ENCODE measurements at places on chromosomes 3 and 15.

- DNase-seq: no peak
Observed at GRCh38 chr3:120791913-120792312, 49.4 kb downstream of the GTF2E1 start.

DNA sequence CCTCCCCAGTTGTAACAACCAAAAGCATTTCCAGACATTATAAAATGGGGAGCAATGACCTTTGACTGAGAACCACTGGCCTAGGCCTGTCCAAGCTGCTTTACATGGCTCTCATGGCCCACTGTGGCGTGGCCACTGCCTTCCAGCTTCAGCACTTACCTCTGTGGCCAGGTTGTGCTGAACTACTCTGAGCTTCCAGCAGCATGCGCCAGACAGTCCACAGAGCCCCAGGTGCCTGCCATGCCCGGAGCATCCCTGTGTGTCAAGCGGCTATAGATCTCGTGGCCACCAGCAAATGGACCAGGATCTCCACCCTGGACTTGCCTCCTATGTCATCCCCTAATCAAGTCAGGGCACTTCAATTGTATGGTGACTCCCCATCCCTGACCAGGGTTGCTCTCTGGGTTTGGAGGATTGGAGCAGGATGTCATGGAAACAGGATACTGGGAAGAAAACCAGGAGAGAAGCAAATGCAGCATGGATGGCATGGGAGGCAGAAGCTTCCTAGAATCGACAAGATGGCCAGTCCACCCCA, 199.7 kb downstream of the UACA start:
- no peak for DNase-seq

DNA sequence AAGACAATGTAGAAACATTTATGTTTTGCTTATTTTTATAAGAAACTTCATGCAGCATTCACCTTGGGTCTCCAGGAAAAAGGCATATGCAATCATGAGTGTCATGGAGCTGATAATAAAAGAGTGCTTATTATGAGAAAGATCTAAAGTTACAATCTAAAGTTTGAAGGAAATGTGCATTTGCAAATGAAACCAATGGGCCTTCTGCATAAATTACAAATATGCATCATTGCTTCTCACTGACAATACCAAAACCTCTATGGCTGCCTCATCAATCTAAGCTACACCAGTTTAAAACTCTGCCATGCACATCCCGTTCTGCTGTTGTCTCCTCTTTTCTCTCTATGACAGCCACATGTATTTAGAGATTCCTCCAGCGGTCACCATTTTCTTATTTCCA, 103.2 kb upstream of the ABI3BP start:
- no peak for DNase-seq

DNA sequence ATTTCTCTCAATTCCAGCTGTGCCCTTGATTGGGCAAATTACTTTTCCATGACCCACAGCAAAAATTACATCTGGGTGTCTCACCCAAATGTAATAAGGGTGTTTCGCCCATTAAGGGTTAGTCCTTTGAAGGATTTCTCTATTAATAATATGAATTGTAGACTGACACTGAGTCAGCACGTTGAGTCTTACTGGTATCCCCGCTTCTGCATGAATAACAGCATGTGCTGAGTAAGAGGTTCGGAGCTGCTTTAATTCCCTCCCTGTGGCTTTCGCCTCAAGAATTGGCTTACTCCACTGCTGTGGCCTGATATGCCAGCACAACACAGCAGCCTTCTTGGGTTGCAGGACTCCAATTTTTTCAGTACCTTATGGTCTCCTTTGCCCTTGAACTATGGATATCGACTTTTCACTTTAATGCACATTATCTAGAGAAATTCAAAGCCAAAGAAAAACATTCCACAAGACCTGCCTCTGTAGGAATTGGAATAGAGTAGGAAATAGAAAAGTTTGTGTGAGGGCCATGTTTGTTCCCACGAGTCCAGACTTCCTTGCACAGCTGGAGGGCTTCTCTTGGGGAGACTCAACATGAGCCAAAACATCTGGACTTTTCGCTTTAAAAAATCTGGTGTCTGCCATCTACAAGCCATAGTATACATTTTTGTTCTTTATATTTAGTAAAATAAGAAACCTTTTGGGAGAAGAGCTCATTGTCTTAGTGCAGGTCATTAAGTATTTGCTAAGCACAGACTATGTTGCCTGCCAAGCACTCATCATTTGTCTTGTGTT, 20.7 kb upstream of the ERC2 start:
- no peak for DNase-seq

GRCh38 chr3:33664195-33664594, 53.9 kb downstream of the CLASP2 start:
- no peak for DNase-seq

Data from stimulated activated effector memory CD8-positive, alpha-beta T cell treated with anti-CD3 and anti-CD28 coated beads, Interleukin-12 subunit alpha, Interleukin-12 subunit beta, amount 100 ng/mL, for 72 hours (primary cell).